ENCODE measurements at places on chromosomes 12 and 14.

GRCh38 chr12:93591137-93591868, 18.8 kb downstream of the SOCS2 start:
- peak; percentile 58 for DNase-seq

- no peak for DNase-seq
Measured at GRCh38 chr12:32043928-32044549, 62.6 kb upstream of the BICD1 start.

GRCh38 chr12:67810166-67810565, 161.6 kb downstream of the DYRK2 start:
- DNase-seq: no peak

DNA sequence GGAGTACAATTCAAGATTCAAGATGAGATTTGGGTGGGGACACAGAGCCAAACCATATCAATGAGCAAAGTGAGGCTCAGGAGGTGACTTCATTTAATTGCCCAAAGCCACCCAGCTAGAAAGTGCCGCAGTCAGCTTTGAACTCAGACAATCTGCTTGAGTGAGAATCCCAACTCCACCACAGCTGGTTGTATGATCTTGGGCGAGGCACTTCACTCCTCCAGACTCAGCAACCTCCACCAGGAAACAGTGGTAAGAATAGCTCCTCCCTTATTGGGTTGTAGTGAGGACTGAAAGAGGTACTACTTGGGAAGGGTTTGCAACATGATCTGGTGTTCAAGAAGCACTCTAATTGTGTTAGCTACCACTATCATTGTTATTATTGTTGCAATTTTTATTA, 129.2 kb upstream of the RFLNA start:
- DNase-seq: no peak

DNA sequence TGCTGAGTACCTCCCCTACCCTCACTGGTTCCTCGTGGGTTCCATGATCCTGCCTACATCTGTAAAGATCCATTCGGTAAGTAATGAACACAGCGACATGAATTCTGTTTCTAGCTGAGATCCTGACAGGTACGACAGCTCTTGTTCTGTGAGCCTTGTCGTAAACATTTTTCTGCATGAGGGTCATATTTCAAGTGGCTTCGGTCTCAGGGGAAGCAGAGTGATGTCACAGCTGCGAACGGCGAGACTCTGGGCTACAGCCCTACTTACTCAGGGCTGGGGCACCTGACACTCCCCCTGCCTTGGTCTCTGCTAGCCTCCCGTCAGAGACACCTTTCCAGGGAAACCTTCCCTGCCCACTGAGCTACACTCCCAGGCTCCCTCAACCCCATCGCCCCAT, 85.8 kb downstream of the RBM19 start:
- DNase-seq: no peak

DNA sequence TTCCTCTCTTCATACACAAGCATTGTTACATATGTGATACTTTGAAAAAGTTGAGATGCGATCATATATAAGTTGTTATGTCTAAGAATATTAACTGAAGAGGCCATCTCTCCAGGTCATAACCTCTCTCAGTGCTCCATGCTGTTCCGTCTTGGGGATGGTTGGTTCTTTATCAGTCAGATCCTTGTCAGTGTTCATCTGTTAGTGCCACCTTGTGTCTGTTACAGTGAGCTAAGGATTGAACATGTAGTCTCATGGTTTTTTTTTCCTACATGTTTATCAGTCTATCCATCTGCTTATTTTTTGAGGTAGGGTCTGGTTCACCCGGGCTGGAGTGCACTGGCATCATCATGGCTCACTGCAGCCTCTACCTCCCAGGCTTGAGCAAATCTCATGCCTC, 30.5 kb downstream of the EP400 start:
- no peak for DNase-seq

- DNase-seq: no peak
Measured at GRCh38 chr14:102909911-102910310, 12.6 kb upstream of the AMN start.

DNA sequence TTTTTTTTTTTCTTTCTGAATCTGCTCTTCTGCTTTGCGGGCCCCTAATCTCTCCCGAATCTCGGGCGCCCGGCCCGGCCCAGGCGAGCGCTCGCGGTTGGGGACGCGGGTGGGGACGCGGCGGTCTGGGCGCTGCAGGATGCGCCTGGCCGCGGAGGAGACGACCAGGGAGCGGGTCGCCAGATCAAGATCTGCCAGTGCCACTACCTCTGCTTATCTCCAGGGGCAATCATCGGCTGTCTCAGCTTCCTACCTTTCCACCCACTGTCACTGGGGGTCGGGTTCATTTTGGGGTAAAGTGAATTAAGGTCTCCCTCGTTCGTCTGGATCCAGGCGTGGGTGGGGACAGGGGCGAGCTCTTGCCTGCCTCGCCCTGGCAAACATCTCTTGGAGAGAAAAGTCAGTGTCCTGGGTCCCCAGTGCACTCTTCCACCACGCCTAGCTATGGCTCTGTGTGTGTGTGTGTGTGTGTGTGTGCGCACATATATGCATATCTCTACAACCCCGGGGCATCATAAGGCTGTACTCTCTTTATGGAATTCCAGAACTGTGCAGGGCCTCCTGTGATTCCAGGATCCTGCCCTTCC, 422.3 kb downstream of the VRK1 start:
- no peak for DNase-seq

GRCh38 chr12:52060498-52061177, 9.1 kb upstream of the ATG101 start:
- no peak for DNase-seq

- DNase-seq: no peak
Measured at GRCh38 chr12:57810450-57810849, 8.1 kb downstream of the AVIL start.

DNA sequence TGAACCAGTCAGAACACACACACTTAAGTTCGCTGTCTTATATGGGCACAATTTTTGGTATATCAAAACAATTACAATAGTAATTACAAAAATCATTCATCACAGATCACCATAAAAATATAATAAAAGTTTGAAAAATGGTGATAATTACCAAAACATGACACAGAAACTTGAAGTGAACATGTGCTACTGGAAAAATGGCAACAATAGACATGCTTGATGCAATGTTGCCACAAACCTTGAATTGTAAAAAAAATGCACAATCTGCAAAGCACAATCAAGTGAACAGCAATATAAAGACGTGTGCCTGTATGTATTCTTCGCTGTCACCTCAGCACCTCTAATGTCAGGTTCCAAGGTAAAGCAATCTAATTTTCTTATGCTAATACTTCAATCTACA, 117.6 kb downstream of the PRKD1 start:
- no peak for DNase-seq

DNA sequence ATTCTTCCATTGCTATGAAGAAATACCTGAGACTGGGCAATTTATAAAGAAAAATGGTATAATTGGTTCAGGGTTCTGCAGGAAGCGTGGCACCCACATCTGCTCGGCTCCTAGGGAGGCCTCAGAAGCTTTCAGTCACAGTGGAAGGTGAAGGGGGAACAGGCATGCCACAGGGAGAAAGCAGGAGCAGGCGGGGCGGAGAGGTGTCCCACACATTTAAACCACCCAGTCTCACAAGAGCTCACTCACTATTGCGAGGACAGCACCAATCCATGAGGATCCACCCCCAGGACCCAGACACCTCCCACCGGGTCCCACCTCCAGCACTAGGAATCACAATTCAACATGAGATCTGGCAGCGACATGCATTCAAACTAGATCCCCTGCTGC, 56.0 kb upstream of the C14orf180 start:
- no peak for DNase-seq

DNA sequence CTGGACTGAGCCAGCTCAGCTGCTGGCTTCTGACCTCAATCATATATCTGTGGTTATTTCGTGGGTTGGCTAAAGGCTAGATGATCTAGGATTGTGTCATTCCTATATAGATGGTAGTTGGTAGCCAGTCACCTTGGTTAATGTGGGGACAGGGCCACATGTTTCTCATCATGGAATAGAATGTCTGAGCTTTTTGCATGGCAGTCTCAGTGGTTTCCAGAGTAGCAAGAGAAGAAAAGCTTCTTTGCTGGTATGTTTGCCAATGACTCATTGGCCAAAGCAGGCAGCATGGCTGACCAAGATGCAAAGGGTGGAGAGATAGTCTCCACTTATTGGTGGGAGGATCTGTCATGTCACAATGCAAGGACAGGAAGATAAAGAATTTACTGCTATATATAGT, 746.4 kb upstream of the FLRT2 start:
- no peak for DNase-seq

GRCh38 chr14:21771671-21772070, 98.1 kb upstream of the OR4E1 start:
- no peak for DNase-seq

DNA sequence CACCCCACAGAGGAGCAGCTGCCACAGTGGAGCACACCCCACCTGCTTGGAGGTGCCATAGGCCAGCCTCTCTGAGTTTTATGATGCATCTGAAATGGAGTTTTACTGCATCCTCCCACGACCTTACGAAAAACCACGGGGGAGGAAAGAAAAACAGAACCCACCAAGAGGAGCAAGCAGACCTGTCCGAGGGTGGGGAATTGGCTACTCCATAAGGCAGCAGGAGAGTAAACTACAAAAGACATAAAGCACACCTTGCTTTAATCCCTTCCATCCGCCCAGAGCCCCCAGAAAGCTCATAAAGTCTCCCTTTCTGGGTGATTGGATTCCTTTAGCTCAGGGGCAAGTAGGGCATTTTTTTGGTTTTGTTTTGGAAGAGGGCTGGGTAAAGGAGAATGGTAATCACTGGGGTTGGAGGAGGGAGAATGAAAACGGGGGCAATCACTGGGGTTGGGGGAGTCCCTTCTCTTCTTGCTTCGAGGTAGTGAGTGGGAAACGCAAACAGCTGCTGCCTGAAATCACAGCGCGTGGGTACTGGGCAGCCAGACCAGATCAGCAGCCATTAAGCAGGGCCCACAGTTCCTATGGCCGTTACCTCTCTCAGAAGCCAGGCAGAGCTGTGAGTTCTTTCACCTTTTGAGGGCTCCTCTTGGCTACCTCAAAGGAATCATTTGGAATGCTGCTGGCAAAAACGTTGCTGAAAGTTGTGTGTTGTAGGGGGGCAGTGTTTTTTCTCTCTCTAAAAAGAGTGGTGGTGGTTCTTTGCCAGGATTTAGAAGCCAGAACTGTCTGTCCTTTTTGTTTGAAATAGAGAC, 433.6 kb downstream of the ZFP36L1 start:
- no peak for DNase-seq

GRCh38 chr14:79279645-79280597, 931.4 kb downstream of the DIO2 start:
- DNase-seq: no peak

DNA sequence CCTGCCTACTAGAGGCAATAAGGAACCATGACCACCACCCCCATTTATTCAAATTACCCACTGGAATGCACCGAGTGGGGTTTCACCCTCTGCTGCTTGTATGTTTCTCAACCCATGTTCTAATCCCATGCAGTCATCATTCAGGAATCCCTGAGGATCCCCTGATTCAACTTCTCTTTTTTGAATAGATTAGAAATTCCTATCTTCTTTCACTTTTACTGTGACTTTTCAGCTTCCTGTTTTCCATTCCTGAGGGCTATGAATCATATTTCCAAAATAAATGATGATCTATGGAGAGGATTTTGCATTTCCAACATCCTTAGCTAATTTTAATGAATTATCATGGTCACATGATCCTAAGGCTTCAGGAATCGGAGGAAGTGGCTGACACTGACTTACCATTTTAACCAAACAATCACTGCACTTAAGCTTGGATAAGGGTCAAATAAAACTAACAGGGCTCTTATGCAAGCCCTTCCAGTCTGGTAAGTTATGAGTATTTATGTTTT, 19.4 kb upstream of the P2RX4 start:
- DNase-seq: no peak
